Fibroblast of skin of abdomen (primary cell): ENCODE measurements at places on chromosomes 12 and 14.
A peak's percentile ranks its signal among the peaks of the same experiment; 100 is the strongest.

- no peak for DNase-seq
These were observed 100.7 kb downstream of the ITPR2 start for GRCh38 chr12:26732005-26732908.

DNA sequence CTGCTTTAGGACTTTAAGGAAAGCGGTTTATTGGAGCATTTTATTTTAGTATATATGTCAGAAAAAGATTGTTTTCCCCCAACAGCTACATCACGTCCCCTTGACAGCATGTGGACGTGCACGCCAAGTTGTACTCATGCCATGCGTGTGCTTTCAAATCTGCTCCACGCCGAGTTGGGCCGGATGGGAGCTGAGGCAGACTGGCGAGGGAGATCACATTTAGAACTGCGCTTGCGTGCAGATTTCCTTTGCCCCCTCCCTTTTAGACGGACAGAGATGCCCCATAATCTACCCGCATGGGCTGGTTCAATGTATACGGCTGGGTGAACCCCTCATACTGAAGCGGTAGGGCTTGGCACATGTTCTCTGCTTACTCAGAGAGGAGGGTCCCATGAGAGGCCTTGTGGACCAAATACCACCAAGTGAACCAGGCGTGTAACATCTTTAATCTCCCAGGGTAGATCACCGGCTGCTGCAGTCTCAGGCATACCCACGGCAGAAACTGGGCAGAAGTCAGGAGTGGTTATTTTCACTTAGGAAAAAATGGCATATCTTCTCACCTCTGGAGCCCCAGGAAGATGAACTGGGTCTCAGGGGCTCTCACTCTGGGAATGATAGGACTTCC is 92.1 kb downstream of the ESR2 start:
- DNase-seq, result no peak

DNA sequence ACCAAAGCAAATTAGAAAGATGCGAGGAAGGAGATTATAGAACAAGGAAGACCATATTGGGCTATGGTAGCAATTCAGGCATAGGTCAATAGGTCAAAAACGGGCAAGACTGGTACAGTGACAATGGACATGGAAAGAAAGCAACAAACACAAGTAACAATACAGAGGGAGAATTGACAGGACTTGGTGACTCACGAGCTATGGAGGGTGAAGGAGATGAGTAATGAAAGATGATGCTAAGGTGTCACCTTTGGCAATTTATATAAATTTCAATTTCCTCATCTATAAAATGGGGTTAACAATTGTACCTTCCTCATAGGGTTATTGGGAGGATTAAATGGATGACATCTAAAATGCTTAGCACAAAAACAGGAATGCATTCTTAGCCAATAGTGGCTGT is 15.1 kb upstream of the DUSP16 start:
- no peak for DNase-seq

DNA sequence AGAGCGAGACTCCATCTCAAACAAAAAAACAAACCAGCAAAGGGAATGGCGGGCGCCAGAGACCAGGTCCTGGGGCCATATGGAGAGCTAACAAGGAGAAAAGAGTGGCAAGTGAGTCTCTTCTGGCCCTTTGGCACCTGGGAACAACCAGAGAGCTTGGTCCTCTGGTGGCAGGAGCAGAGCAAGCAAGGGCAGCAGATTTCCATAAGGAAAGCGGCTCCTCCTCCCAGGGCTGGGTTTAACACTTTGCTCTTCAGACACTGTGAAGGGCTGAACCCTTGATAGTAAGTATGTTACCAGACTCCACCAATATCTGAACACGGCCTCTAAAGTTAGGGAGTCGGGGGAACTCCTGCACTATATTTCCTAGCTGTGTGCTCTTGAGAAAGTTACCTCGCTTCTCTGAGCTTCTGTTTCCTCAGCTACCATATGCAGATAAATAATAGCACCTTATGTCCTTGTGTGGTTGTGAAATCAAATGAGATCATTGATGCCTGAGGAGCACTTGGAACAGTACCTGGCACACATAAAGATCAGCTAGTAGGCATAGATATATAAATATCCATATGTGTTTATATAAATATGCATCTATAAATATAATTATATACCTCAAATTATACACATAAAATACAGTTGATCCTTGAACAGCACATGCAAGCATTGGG is 33.4 kb upstream of the PLEKHG6 start:
- DNase-seq, result no peak

DNA sequence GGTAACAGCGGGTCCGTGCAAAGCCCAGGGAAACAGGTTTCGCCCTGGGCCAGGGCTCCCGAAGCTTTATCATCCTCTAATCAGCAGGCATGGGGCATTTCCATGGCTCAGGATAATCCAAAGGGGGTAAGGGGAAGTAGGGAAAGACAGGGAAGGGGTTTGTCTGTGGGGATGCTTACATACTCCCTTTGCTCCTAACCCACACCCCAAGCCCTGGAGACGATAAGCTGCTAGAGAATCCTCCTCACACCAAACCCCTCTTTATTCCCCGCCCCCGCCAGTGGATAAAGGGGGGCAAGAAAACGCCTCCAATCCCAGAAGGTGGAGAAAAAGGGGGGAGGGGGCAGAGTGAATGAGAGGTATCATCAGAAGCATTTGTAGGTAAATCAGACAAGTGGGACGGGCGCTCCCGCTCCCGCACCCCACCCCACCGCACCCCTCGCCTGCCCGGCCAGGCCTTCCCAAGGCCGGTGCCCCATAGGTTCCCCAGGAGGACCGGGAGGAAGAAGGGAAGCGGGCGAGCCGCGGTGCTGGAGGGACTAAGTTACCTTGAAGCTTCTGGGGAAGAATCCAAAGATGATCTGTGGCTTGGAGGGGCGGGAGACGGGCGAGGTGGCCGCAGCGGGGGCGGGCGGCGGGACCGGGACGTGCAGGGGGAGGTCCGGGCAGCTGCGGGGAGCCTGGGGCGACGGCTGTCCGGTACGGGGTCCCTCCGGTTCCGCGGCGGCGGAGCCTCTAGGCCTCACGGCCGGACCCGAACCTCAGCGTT is 762 bp downstream of the PPP2R5E start:
- DNase-seq, result no peak

GRCh38 chr14:22185191-22185590 is 403.8 kb downstream of the DAD1 start:
- DNase-seq, result peak; percentile 13

DNA sequence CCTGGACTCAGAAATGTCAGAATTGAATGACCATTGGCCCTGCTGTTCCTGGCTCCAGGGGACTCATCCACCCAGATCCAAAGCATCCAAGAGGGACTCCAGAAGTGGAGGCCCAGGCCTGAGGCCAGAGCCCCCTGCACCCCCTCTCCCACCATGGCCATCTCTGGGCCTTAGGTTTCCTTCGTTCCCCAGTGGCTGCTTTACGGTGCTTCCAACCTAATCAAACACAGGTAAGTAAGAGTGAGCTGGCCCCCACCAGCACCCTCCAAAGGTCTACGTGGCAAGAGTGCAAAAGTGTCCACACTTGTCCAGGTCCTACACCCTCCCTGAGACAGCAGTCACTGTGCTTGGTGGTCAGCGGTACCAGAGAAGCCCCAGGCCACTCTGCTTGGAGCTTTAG is 139.0 kb downstream of the DPF3 start:
- no peak for DNase-seq

GRCh38 chr14:92276074-92276473 is 46.9 kb upstream of the SLC24A4 start:
- no peak for DNase-seq

DNA sequence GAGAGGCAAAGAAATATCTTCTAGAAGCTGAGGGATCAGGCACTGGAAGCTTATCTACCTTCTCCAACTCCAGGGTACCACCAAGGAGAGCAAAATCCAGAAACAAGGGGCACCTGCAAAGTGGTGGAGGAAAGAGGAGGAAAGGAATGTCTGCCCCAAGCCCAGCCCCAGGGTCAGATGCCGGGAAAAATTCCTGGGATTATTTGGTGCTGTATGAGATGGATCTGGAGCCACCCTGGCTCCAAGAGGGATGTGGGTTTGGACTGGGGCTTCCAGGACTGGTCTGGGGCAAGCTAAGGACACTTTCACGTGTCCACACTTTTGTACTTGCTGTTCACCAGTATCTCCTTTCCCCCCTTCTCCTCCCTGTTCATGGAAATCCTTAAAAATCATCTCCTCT is 69.8 kb downstream of the DPF3 start:
- DNase-seq, result no peak

DNA sequence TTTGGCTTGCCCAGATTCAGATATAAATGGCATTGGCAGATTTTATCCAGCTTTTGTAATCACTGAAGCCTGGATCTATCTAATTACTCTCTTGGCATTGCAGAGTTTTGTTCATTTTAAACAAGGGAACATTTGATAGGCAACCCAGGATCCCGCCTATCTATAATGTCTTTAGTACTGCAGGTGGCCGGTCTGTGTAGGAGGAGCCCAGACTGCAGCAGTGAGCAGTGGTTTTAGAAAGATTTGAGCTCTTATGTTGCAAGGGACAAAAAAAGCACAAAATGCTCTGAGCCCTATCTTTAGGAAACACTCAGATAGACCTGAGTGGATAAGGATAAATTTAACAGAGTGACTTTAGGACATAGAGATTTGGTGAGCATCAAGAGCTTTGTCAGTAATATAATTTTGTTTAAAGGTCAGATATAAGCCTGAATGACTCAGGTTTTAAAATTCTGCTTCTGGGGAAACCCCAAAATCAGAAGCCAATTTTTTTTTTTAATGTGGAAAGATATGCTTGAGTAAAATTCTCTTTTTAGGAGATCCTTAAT is 165.5 kb downstream of the SLC5A8 start:
- no peak for DNase-seq

DNA sequence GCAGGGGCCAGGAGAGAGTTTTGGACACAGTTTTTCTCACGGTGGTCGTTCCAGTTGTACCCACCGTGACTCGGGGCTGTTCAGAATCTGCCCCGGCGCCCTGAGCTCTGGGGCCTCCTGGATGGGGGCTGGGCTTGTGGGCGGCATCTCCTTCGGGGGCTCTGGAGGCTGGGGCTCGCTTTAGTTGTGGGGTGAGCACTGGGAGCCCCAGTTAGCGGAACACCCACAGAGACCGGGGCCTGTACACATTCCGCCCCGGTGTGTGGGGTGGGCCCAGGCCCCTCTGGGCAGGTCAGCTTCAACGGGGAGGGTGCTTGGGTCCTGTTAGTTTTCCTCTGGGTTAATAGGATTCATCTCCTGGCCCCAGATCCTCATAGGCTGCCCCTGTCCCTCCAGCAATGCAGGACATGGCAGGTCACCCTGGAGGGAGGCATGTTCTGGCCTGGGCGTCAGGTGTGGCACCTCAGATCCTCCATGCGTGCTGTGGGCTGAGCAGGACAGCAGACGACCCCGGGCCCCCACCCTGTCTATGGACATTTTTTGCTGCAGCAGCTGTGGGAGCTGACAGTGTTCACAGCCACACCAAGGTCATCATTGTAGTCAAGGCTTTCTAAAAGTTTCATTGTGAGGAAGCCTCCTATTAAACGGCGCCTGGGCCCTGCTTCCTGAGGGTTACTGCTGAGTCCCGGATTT is 393.2 kb downstream of the TMEM121 start:
- no peak for DNase-seq

- peak; percentile 79 for DNase-seq
These were observed 43.0 kb downstream of the ITPR2 start for GRCh38 chr12:26789731-26790644.

- peak; percentile 65 for DNase-seq
These were observed 38.7 kb upstream of the CRY1 start for GRCh38 chr12:107131832-107132616.

DNA sequence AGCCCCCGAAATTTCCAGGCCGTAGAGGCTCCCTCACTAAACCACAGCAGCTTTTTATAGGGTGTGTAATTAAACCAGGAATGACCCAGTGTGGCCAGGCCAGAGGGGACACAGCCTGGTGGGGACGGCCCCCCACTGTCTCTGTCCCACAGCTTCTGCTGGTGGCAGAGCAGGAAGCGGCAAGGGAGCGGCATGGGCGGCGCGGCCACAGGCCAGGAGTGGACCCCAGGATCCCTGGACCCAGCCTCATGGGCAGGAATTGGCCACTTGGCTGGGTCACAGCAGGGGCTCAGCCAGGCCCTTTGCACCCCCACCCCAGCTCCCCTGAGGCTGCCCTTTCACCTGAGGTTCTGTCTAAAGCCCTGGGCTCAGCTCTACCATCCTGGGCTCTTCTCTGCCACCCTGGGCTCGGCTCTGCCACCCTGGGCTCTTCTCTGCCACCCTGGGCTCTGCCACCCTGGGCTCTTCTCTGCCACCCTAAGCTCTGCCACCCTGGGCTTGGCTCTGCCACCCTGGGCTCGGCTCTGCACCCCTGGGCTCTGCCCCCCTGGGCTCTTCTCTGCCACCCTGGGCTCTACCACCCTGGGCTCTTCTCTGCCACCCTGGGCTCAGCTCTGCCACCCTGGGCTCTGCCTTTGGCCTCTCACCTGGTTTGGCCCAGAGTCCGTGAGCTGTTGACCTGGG is 39.3 kb downstream of the FBRSL1 start:
- no peak for DNase-seq

GRCh38 chr14:96581026-96581425 is 78.8 kb downstream of the PAPOLA start:
- no peak for DNase-seq

DNA sequence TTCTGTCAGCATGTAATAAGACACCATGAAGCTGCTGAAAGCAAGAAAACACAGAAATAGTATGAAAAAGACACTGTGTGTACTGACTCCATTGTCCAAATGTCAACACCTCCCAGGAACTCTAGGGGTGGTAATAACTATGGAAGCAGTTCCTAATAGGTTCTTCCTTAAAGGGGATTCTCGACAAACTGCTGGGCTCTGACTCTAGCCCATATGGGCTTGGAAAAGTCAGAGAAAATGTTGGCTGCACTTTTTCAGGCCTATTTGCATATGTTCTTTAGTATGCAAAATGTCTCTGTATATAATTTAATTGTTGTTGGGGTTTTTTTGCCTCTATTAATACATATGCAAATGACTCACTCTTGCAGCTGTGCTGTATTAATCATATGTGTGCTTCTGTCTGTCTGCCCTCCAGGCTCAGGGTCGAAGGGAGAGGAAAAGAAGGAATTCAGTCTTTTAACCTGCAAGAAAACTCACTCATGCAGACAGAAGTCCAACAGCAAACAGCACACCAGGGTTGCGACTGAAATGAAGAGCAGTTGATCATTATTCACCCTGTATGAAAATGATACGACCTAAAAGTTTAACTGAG is 317.6 kb downstream of the SOX5 start:
- no peak for DNase-seq

GRCh38 chr12:92778525-92778924 is 75.7 kb downstream of the PLEKHG7 start:
- DNase-seq, result no peak

- no peak for DNase-seq
These were observed 13.5 kb upstream of the TESPA1 start for GRCh38 chr12:54997929-54998522.

- DNase-seq, result peak; percentile 53
These were observed 13.3 kb downstream of the BEST3 start for GRCh38 chr12:69685810-69686209.

GRCh38 chr14:75448209-75448608 is 20.4 kb downstream of the JDP2 start:
- DNase-seq, result no peak

- DNase-seq, result peak; percentile 66
These were observed 45.5 kb upstream of the RERGL start for GRCh38 chr12:18135509-18135908.

GRCh38 chr12:6582196-6582595 is 14.1 kb upstream of the NOP2 start:
- no peak for DNase-seq

GRCh38 chr14:53127832-53128231 is 25.3 kb downstream of the DDHD1 start:
- DNase-seq, result no peak
